ENCODE measurements at places on chromosomes 6 and 20.
A peak's percentile ranks its signal among the peaks of the same experiment; 100 is the strongest.

DNA sequence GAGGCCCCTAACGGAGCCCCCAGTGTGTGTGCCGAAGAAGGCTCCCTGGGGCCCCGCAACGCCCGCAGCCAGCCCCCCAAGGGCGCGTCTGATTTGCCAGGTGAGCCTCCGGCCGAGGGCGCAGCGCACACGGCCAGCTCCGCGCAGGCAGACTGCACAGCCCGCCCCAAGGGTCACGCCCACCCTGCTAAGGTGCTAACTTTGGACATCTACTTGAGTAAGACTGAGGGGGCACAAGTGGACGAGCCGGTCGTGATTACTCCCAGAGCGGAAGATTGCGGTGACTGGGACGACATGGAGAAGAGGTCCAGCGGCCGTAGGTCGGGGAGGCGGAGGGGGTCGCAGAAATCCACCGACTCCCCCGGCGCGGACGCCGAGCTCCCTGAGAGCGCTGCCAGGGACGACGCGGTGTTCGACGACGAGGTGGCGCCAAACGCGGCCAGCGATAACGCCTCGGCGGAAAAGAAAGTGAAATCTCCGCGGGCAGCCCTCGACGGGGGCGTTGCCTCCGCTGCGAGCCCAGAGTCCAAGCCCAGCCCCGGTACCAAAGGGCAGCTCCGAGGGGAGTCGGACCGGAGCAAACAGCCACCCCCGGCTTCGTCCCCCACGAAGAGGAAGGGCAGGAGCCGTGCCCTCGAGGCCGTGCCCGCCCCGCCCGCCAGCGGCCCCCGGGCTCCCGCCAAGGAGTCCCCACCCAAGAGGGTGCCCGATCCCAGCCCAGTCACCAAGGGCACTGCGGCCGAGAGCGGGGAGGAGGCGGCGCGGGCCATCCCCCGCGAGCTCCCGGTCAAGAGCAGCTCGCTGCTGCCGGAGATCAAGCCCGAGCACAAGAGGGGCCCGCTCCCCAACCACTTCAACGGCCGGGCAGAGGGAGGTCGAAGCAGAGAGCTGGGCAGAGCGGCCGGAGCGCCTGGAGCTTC is 117.0 kb downstream of the RTN4IP1 start:
- DNase-seq = peak; percentile 22

GRCh38 chr6:16706911-16707783 is 54.1 kb downstream of the ATXN1 start:
- no peak for DNase-seq

DNA sequence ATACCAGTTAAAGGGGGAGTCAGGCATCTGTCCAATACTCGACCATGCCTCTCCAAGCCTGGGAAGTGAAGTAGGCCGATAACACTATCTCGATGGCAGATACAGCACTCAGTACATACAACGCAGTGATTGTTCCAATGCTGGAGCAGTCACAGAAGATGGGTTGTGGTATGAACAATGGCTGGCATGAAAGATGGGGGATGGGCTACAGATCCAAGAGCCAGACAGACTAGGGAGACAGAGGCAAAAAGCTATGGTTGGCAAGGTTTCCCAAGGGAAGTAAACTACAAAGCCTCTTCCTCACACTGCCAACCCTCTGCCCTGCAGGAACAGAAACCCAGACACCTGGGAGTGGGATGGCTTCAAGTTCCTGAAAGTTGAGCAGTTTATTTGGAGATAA is 19.2 kb downstream of the FKBP1A start:
- DNase-seq = no peak

GRCh38 chr20:2815242-2815900 is 584 bp downstream of the C20orf141 start:
- no peak for DNase-seq

DNA sequence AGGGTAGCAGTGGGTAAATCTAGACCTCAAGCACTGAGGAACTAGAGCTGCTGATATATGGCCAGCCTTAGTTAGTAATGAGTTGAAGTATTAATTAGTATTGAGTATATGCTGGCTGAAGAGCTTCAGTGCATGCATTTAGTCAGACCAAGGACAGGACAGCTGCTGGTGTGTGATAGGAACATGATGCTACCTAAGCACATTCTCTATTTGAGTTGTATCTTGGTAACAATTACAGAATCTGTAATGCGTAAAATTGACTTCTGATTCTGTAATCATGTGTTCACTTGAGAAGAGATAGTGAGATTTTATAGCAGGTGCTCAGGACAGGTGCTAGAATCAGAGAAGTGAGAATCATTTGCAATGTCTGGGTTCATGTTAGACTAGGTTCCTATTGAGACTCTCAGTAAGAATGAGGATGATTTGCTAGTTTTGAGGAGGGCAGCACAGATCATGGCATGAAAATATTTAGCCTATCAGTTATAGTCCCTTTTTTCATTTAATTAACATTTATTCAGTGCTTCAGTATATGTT is 369.4 kb upstream of the HS3ST5 start:
- no peak for DNase-seq

DNA sequence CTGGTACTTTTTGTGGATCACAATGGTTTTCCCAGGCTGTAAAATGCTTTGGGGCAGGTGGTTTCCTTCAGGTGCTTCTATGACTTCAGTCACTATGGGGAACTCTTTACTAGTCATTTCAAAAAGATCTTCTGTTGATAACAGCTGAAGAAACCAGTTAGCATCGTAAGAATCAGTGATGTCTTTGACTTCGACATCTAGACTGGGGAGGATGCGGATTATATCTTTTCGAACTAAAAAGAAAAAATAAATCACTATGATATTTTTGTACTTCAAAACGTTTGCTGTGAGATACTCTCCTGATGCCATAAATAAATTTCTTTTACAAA is 87.2 kb downstream of the THEMIS start:
- DNase-seq = no peak

DNA sequence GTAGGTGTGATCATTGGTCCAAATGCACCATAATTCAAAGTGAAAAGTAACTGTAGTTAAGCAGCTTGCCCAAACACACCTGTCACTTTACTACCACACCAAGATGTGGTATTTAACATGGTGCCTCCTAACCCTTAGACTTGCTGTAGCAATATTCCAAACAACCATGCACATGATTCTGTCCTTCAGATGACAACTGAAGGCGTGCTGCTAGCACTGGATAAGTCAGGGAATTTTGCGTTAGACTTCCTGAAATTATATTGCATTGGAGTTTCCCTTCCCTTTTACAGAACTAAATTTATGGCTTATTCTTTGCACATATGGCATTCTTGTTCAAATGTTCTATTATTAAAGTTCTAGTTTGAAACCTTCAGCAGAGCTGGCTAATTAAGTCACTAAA is 106.2 kb downstream of the ARHGAP18 start:
- no peak for DNase-seq

DNA sequence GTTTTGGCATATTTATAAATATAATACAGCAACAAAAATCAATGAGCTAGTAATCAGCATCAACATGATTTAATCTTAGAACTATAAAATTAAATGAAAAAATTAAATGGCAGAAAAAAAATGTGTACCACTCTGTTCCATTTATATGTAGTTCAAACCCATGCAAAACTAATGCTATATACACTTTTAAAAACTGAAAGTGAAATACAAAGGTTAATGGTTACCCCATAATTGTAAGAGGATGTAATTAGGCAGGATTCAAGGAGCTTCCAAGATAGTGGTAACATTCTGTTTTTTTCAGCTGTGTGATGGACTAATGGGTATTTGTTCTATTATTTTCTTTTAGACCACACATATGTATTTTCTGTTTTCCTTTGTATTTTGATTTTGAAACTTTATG is 492.1 kb downstream of the UTRN start:
- DNase-seq = no peak

DNA sequence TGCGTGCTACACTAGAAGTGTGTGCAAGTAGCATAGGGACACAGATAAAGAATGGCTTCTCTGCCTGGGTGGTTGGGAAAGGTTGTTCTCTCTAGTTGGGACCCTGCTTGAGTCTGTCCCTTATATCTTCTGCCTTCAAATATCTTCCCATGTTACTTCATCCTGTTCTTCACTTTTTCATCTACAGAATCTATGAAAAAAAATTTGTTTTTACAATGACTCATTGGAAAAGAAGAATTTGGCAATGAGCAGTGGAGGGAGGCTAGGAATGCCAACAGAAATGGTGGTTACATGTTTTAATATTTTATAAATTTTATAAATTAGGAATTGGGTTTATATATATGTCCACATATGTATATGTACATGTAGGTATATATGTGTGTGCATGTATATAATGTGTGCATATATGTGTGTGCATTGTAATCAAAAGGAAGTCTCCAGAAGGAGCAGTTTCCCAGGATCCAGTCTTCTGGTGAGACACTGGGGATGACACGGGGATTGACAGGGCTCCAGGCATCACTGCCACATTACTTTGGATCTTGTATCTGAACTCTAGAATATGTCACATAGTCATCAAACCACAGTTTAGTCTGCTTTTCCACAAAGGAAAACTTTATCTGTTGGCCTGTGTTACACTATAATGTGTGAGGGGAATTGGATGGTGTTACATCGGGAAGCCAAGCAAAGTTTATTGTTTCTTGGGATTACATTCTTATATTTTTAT is 75.3 kb upstream of the RIPOR2 start:
- DNase-seq = no peak

- no peak for DNase-seq
Observed at GRCh38 chr6:63533952-63534351, 38.3 kb upstream of the LOC128125822 start.

- DNase-seq = peak; percentile 20
Observed at GRCh38 chr6:56655249-56655648, 12.6 kb upstream of the DST start.

GRCh38 chr6:132316970-132317369 is 84.3 kb downstream of the MOXD1 start:
- no peak for DNase-seq

DNA sequence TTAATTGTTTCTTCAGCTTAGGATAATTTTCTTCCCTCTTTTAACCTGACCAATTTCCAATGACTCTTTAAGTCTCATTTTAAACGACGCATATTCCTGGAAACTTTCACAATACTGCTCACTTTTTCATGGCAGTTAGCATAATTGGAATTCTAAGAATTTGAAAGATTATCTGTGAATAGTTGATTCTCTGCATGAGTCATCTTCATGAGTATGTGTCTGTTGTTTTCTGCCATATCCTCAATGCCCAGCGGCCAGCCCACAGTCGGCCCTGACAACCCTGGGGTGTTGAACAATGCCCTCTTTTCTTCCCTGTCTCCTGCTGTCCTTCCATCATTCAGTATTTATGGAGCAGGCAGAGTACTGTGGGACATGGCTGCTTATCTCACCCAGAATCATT is 554.2 kb downstream of the CDH26 start:
- no peak for DNase-seq

- DNase-seq = no peak
Observed at GRCh38 chr6:169890049-169890448, 138.6 kb downstream of the ERMARD start.
